ENCODE measurements at places on chromosomes 3 and 15. TPM values are rescaled to one million over a fixed set of nuclear protein-coding genes. Genes with fewer than 3 reads are reported as not detected.

GRCh38 chr3:100260081-100260684 is 609 bp upstream of the TBC1D23 start:
- peak overlapping the region; percentile 95 for H3K27ac ChIP-seq
- peak overlapping the region; percentile 67 for H3K4me3 ChIP-seq
- peak; percentile 52 for DNase-seq
- H3K36me3 ChIP-seq, result no peaks in the 10 kb centered on the region

GOLGA8J gene
- 0.59 TPM for total RNA-seq

- no peak overlapping the region for H3K4me3 ChIP-seq
- H3K36me3 ChIP-seq, result no peaks in the 10 kb centered on the region
- no peak overlapping the region for H3K27ac ChIP-seq
Measured at GRCh38 chr3:22746221-22746620, 456.9 kb upstream of the UBE2E2 start.

DNA sequence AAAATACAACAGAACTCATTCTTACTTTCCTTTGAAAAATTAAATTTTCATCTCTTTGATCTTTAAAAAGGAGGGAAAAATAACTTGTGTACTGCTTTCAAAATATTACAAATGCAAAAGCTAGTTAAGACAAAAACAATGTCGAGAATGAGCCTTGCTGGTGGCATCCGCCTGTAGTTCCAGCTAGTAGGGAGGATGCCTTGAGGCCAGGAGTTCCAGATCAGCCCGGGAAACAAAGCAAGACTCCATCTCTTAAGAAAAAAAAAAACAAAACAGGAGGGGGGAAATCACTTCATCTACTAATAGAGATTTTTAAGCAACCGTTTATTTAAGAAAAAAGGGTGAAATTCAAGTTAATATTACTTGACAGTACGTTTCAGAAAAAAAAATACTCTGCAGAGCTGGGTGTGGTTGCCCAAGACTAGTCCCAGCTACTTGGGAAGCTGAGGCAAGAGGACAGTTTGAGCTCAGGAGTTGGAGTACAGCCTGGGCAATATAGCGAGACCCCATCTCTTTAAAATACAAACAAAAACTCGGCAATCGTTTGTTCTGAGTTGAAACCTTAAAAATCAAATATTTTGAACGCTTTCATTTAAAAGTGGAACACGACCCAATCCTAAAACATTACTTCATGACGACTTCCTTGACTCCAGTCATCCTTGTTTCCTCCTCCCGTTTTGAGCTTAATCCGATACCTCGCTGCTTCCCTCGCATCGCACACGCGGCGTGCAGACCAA is 1.2 kb downstream of the KPNA1 start:
- peaks cover 34% of the 10 kb centered on the region for H3K4me1 ChIP-seq
- no peaks in the 10 kb centered on the region for H3K27me3 ChIP-seq
- H3K4me3 ChIP-seq, result peak overlapping the region; percentile 89
- no peak for DNase-seq

GRCh38 chr15:94131875-94132274 is 99.5 kb upstream of the MCTP2 start:
- no peak for DNase-seq
- no peaks in the 10 kb centered on the region for H3K36me3 ChIP-seq
- no peaks in the 10 kb centered on the region for H3K27me3 ChIP-seq
- no peaks in the 10 kb centered on the region for H3K4me1 ChIP-seq

IL20RB gene
- total RNA-seq, result 1.8 TPM

SGO1 gene
- total RNA-seq, result 0.71 TPM

GRCh38 chr3:116552246-116552645 is 107.0 kb upstream of the LSAMP start:
- H3K27ac ChIP-seq, result no peak overlapping the region
- H3K4me1 ChIP-seq, result no peaks in the 10 kb centered on the region
- H3K36me3 ChIP-seq, result no peaks in the 10 kb centered on the region
- no peaks in the 10 kb centered on the region for H3K27me3 ChIP-seq

SPATA12 gene
- 0.15 TPM for total RNA-seq

DNA sequence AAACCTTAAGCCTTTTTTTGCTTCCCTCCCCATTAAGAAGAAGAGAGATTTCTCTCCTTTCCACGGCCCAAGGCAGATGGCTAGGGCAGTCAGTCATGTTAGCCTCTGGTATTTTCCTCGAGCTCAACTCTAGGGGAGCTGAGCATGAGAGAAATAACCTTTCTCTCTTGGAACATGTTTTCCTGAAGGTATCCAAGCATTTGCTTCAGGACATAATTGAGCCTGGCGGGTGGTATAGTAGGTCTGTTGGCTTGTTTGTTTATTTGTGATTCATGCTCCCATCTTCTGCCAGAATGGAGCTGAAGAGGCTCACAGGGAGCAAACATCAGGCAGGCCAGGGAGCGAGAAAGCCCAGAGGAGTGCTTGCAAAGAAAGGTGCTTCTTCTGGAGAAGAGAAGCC is 102.5 kb downstream of the MESD start:
- H3K27ac ChIP-seq, result no peak overlapping the region
- no peaks in the 10 kb centered on the region for H3K4me1 ChIP-seq
- H3K36me3 ChIP-seq, result no peaks in the 10 kb centered on the region

DNA sequence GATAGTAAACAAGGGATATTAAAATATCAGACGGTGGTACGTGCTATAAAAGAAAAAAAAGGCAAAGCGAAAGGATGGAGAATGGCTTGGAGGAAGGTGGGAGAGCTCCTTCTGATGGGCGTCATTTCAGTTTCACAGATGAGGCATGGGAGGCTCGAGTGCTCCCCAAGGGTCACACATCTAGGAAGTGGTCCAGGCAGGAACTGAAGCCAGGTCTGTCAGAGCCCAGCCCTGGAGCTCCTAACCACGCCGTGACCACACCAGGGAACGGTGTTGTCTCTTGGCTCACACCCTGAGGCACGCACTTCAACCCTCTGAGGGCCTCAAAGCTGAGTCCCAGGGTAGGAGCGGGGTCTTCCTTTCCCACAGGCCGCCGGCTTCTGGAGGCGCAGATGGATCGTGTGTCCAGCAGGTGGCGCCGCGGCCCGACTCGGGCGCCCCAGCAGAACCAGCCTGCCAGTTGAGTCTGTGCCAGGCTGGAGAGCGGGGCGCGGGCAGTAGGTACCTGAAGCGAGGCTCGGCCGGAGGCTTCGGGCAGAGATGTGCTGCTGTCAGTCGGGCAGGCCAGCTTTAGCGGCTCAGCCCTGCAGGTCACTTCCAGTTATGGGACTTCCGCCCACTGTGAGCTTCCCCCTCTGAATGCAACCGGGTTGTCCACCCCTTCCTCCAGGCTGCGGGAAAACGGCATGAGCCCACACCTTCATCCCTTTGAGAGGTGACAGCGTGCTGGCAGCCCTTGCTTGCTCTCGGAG is 68.1 kb downstream of the SLC6A1 start:
- H3K27me3 ChIP-seq, result peaks cover 14% of the 10 kb centered on the region
- no peak overlapping the region for H3K27ac ChIP-seq
- peak overlapping the region; percentile 29 for H3K4me3 ChIP-seq

- H3K4me3 ChIP-seq, result no peak overlapping the region
- DNase-seq, result no peak
- H3K27me3 ChIP-seq, result no peaks in the 10 kb centered on the region
- H3K36me3 ChIP-seq, result no peaks in the 10 kb centered on the region
- H3K4me1 ChIP-seq, result peaks cover 40% of the 10 kb centered on the region
Measured at GRCh38 chr3:50630877-50631276, 13.9 kb downstream of the MAPKAPK3 start.

RTF1 gene
- total RNA-seq, result 27.1 TPM

NR2E3 gene
- total RNA-seq, result not detected

GXYLT2 gene
- total RNA-seq, result 6.7 TPM

GRCh38 chr15:48592933-48593332 is 52.6 kb downstream of the FBN1 start:
- H3K4me1 ChIP-seq, result no peaks in the 10 kb centered on the region
- peaks cover 5% of the 10 kb centered on the region for H3K36me3 ChIP-seq
- H3K4me3 ChIP-seq, result no peak overlapping the region

- no peak overlapping the region for H3K4me3 ChIP-seq
- no peaks in the 10 kb centered on the region for H3K36me3 ChIP-seq
- no peaks in the 10 kb centered on the region for H3K27me3 ChIP-seq
- no peaks in the 10 kb centered on the region for H3K4me1 ChIP-seq
- DNase-seq, result no peak
Measured at GRCh38 chr3:38260474-38260873, 5.1 kb upstream of the SLC22A13 start.

DNA sequence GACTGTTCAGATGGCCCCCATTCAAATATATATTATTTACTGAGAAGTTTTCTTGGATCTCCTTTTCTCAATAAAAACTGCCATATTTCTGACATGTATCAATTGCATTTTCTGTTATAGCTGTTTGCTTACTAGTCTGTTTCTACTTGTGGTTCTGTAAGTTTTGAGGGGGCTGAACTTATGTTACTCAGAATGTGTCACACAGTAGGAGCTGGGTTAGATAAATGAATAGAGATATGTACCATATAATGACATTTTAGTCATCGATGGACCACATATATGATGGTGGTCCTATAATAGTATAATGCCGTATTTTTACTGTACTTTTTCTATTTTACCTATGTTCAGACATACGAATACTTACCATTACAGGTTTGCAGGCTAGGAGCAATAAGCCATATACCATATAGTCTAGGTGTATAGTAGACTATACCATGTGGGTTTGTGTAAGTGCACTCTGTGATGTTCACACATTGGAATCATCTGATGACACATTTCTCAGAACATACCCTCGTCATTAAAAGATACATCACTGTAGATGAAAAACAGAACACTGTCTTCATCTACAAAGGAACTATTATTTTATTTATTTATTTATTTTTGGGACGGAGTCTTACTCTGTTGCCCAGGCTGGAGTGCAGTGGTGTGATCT is 22.3 kb downstream of the PPP4R2 start:
- no peak overlapping the region for H3K27ac ChIP-seq
- DNase-seq, result no peak

TMEM108 gene
- 18.5 TPM for total RNA-seq

DNA sequence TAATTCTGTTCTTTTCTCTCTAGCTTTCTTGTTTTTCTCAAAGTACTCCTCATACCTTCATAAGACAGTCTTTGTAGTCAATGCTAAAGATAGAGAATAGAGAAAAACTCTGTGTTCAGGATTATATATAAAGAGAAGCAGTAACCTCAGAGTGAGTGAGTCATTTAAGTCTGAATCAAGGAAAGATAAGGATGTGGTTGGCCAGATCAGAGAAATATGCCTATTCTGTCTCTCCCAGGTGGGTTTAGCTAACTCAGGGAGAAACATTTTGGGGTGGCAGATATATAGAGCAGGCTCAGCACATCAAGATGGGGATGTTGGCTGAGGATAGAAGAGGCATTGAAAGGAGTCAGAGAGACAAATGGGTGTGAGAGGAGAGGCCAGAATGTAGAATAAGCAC is 31.4 kb downstream of the GTF2E1 start:
- H3K27me3 ChIP-seq, result no peaks in the 10 kb centered on the region
- H3K27ac ChIP-seq, result no peak overlapping the region
- DNase-seq, result no peak
- H3K4me3 ChIP-seq, result no peak overlapping the region
- peaks cover 28% of the 10 kb centered on the region for H3K36me3 ChIP-seq
